ENCODE measurements at places on chromosomes 5 and 9.

DNA sequence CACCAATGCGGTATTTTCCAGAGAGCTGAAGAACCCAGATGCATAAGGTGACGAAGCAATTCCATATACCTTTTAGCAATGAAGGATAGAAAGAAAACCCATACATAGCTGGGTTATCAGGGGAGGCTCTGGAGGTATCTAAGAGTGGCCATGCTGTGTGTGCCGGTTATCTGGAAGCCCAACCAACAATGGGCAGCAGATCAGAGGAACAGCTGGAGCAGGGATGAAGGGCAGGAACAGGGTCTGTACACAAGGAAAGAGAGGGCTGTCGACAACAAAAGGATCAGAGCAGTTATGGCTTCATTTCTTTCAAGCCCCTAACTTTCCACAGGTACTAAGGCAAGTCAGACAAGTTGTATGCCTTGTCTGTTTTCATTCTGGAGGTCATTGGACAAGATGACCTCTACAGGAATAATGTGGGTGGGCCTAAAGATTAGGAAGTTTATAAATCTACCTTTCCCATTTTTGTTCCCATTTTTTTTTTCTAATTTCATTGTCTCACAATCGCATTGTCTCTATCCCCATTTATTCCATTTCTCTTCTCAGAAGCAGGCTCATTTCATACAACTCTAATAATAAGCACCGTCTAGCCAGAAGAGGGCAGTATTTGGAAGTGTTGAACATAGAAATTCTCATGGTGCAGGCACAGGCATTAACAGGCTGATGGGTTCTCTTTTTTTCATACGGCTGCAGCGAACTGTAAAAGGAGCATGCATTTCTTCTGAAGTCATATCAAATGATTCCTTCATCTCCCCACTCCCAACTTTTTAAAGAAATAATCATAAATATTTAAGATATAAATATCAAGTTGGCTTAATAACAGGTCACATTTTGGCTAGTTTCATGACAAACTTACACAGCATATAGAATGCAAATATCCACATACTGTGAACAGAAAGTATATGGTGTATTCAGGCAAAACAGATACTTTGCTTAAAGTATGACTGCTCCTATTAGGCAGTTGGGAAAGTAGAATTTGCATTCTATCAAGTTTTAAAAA, 63.5 kb downstream of the ZNF474 start:
- no peak for DNase-seq

DNA sequence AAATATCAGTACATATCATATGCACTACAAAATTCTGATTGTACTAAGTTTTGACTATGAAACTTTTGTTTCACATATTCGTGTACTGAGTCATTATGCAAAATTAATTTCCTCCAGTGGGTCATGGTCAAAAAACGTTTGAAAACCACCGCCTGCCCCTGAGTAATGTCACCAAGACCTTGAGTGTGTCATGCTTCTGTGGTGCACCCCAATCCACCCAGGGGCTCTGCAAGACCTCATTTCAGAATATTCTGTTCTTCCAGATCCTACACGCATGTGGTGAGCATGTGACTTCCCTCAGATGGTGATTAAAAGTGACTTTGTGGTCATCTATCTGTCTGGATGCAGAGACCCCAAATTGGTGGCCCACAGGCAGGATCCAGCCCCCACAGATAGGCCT, 31.0 kb downstream of the ABLIM3 start:
- DNase-seq = peak; percentile 43

DNA sequence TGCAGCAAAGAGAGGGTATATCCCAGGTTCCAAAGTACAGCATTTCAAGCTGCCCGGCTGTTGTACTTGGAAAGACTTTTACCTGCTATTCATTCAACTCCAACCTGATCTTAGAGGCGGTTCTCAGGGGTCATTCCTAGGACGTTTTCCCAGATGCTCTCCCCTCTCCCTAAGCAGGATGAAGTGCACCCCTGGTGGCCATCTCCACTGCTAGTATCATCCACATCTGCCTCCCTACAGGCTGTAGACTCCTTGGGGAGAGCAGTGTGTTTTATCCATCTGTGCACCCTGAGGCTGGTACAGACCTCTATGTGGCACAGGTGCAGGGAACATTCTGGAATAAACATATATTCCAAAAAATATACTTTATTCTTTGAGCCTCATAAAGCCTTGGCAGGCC, 56.8 kb downstream of the PTPN3 start:
- DNase-seq = no peak

DNA sequence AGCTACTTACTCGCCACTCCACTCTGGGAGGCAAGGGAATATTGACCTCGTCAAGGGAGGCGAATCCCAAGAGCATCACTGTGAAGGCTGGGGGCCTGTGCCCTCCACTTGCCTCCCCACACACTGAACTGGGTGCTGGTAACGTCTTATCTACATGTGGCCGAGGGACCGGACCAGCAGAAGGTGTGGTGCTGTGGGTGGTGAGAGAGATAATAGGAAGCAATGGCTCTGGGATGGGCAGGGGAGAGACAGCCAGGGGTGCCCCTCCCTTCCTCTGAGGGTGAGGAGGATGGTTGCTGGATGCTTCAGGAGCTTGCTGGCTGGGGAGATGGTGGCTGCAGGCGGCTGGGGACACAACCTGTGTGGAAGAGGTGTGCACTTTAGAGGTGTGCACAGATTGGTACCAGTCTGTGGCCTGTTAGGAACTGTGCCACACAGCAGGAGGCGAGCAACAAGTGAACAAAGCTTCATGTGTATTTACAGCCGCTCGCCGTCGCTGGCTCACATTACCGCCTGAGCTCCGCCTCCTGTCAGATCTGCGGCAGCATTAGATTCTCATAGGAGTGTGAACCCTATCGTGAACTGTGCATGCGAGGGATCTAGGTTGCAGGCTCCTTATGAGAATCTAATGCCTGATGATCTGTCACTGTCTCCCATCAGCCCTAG, 100.3 kb downstream of the ENTREP1 start:
- DNase-seq = no peak

GRCh38 chr5:45691656-45692055, 4.5 kb downstream of the HCN1 start:
- DNase-seq = no peak

DNA sequence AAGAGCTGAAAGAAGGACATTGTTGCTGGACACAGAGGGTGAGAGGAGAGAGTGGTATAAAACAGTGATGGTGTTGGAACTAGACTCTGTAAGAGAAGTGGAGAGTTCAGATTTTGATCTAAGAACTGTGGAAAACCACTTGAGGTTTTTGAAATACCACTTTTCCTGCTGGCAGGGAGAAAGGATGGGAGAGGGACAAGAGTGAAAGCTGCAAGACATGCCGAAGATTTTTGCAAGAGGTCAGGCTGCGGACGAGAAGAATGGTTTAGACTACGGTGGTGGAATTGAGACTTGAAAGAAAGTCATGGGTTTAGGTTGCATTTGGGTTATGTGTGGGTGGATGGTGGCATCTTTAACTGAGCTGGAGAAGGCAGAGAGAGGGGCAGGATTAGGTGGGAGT, 202.2 kb upstream of the RPS23 start:
- no peak for DNase-seq

GRCh38 chr5:65873181-65873750, 53.1 kb upstream of the ERBIN start:
- no peak for DNase-seq

DNA sequence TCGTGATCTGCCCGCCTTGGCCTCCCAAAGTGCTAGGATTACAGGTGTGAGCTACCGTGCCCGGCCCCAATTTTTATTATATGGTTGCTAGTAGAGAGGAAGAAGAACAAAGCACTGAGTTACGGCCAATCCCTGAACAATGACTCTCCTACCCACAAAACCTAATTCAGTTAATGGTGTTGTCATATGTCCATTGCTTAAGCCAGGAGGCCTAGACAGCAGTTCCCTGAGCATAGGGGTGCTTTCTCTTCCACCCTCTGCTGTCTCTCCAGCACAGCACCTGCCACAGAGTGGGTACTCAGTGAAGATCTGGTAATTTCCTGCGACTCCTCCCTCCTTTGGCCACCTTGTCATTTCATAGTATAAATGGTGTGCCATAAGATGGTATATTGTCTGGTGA, 21.4 kb upstream of the LTC4S start:
- no peak for DNase-seq

GRCh38 chr5:134125039-134126015, 10.8 kb downstream of the TCF7 start:
- no peak for DNase-seq

DNA sequence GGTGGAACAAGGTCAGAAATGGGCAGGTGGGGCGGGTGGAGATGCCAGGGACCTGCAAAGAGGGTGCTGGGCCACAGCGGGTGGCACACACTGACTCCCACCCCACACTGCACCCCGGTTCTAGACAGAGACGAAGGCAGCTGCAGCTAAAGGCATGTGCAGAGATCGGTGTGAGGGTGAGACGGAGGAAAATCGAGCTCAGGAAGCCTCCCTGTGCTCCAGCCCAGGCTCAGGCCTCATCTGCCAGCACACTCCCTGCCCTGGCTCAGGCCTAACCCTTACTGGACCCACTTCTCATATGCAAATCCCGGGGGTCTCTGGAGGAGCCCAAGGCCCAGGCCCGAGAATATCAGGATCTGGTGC, 130.8 kb upstream of the PPP1R26 start:
- DNase-seq = no peak

DNA sequence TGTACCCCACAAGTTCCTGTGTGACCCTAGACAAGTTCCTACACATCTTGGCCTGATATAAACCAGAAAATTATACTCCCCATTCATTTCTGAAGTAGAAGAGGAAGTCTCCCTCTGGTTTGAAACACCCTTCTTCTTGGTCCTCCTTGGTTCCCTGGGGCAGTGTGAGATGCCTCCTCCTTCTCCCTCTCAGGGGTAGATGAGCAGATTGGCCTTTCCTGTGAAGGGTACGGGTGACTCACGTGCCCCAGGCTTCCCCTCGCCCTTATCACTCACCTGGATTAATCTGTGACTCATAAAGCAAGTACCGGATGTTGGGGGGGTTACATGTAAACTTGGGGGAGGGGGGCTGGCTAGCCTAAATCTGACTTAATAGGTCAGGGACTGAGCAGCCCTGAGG, 11.1 kb upstream of the AQP3 start:
- peak; percentile 68 for DNase-seq

DNA sequence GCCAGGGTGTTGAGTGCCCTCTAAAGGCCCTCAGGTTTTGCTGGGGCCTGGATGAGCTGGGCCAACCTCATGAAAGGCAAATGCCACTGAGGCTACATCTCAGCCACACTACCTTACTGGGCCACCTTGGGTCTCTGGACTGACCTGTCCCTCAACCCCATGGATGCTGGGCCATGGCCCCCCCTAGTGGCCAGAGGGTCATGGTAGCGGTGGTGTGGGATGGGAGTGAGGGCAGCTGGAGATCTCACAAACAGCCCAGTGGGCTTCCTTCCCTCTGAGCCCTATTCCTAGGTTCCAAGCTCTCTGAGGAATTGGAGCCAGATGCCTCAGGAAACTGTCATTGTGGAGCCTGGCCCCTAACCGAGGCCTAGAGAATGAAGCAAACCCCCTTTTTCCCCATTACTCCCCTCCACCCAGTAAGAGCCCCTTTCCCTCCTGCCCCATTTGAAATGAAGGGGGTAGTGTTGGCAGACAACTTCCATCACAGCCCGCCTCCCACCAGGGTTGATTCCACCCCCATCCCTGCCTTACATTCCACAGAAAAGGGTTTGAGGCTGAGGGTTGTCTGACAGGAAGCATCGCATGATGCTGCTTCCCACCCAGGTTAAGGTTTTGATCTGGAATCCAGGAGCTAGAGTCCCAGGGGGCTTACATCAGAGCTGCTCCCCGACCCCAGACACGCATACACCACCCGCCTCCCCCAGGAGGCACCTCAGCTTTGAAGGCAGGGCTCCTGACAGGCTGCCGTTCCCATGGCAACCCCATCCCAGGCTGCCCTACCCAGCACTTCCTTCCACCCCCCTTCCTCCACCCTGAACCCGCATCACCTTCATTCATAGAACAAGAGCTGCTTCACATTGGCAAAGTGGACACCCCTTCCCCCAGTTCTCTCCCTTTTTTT, 63.9 kb downstream of the PCDH1 start:
- DNase-seq = peak; percentile 18

GRCh38 chr9:76438841-76439588, 20.0 kb upstream of the GCNT1 start:
- DNase-seq = no peak

- no peak for DNase-seq
Measured at GRCh38 chr5:10275460-10275859, 25.4 kb downstream of the CCT5 start.

DNA sequence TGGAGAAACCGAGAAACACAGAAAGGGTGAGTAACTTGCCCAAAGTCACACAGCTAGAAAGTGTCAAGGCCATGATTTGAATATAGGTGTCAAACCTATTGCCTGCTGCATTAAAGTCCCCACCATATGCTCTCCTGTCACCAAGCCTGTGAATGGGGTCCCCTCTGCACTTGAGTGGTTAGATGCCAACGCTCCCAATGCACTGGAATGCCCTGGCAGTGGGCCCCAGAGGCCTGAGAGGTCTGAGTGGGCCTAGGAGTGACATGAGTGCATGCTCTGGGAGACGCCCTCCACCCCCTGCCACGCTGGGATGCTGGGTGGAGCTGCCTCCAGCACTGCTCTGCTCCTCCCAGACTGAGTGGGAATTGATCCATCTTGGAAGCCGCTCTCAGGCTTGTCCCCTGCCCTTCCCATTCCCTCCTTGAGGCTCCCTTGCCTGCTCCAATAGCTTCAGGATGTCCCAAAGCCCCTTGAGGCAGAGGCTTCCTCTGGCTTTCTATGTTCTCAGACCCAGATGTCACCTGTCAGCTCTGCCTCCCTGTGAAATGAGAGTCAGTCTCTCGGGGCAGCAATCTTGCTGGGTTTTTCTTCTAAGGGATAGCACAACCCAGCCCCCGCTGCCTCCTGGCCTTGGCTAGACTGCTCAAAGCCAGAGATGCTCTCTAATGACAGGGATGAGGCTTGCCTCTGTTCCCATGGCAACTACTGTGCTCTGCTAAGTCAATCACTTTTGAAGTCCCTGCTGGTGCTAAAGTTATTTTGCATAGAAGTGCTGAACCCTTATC, 6.6 kb upstream of the ARSI start:
- no peak for DNase-seq

GRCh38 chr9:81394881-81395675, 294.3 kb downstream of the TLE1 start:
- DNase-seq = no peak

DNA sequence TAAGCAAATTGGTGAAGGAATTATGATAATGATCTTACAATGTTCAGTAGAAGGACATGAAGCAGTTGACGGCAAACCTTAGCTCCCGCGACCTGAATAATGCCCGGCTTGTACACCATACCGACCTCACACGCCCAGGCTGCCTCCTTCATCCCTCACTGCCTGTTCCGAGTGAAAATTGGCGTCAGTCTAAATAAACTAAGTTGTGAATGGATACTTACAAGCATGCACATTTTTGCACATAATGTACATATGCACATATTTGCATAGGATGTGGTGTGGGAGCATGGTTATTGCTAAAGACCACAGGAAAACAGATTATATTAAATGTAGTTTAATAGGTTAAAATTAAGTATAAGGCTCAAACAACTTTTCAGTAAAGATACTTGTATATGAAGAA, 14.9 kb downstream of the OR2Y1 start:
- no peak for DNase-seq

- no peak for DNase-seq
Measured at GRCh38 chr9:95086564-95086955, 230.9 kb downstream of the FANCC start.
